ENCODE measurements at places on chromosomes 16 and 17.

DNA sequence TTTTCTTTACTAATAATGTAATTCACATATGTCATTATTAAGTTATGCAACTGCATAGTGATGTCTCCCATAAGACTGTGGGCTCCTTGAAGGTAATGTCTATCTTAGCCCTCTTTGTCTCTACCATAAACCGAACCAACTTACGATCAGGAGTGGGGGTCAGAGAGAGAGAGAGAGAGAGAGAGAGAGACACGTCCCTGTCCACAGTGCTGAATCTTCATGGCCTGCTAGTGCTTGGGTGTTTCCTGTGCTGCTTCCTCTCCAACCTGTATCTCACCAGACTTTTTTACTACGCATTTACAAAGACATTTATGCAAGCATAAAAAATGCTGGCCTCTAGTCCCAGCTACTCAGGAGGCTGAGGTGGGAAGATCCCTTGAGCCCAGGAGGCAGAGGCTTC is 52.2 kb upstream of the HAPSTR1 start:
- DNase-seq = no peak

- DNase-seq = no peak
Observed at GRCh38 chr17:13640551-13640950, 38.8 kb upstream of the HS3ST3A1 start.

DNA sequence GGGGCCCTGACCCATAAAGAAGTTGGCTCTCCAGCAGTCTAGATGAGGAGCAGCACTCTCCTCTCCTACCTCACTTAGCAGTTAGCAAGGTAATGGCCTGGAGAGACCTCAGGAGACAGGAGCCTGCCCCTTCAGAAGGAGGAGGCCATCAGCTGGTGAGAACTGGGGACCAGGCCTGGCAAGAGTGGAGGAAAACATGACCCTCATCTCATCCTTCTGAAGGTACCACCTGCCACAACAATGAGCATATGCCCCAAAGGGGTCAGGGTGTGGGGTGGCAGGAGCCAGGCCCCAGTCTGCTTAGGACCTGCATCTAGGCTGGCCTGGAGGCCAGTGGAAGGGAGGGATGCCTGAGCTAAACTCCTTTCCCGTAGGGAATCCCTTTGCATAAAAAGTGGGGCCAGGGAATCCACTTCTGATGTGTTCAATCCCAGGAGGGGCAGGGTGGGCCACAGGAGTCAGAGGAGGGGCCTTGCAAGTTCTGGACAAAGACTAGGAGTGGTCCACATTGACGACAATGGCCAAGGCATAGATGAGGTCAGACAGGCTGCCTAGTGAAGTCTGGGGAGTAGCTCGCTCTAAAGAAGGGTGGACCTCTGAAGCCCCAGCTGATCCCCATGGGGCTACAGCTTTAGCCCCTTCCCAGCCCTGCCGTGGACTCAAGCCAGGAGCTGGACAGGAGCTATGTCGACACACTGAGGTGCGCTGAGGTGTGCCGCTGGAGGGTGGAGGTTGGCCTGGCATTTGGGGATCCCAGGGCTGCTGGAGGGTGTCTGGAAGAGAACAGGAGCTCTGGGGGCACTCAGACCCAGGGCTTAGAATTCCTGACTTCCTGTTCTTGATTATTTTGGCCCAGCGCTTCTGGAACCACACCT is 986 bp downstream of the SEBOX start:
- DNase-seq = no peak

- DNase-seq = no peak
Observed at GRCh38 chr16:65624666-65625065, 502.8 kb upstream of the CDH11 start.

DNA sequence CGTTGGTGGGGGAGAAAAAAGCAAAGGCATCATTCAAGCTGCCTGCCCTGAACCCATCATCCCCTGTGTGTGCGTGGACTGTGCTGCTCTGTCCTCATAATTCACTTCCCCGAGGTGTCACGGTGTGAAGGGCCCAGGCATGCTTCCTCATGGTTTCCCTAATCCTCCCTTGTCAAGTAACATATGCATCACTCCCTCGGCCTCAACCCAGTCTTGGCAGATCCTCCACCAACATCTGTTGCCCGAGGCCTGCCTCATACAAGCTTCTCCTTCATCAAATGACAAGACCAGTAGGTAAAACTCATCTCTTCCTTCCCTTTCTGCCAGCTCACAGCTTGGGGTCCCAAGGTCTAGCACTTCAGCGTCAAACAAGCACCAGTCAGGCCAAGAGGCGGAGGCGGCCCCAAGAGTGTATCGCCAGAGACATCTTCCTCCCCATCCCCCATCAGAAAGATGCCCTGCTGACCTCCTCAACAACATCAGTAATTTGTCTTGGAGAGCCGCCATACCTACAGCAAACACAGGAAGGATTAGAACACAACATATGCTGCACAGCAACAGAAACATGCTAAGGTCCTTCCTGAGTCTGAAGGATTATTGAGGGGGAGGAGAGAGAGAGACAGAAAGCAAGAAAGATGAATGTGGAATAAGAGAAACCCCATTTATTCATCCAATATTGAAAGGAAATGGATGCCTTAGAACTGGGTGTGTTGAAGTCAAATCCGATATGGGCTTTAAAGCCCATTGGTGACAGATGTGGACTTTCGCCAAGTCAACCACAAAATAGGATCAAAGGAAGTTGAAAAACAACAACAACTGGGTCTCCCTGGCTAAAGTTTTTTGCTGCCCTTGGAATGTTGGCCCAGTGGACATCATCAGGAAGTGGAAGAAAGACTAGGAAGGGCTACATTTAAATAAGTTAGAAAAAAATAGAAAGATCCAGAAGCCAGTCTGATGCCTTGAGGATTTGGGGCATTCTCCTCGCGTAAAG is 38.4 kb downstream of the SOX9 start:
- DNase-seq = no peak

GRCh38 chr17:4733073-4733531 is 1.9 kb downstream of the MED11 start:
- DNase-seq = no peak

DNA sequence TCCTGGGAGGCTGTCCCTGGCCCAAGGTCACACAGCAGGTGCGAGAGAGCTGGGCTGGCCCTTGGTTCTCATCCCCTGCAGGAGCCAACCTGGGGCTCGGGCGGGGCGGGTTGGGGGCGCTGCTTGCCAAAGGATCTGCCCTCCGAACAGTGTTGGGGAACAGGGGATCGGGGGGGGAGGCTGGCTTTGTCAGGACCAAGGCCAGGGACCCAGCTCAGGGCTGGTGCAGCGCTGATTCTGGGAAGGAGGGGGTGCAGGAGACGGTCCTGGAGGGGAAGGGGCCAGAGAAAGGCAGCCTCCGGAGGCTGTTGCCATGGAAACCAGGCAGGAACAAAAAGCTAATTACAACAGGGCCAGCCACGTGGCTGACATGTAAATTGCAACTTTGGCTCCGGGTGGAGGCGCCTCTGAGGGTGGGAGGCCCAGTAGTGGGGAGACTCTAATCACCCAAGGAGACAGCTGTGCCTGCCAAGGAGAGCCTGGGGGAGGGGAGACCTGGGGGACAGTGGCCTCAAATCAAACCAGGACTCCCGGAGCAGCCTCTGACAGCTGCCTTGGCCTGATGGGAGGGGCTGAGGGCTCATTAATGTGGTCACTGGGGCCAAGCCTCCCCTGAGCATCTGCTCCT is 1.3 kb downstream of the TUBB3 start:
- DNase-seq = peak; percentile 37

- peak; percentile 83 for DNase-seq
Observed at GRCh38 chr17:80260069-80260535, 550 bp upstream of the RNF213 start.

DNA sequence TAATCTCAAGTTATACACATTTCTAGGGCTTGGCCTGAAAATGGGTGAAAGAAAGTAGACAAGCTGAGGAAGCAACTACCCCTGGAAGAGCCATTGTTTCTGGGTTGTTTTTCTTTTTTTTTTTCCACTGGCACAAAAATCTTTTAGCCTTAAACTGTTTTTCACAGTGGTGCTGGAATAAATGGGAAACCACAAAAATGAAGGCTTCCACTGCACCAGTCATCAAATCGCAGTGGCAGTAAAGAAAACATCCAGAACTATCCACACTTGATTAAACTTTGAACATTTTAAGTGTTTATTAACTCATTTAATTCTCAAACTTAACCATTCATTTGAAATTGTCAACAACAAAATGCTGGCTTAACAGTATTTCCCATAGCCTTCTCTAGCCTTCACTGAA is 14.3 kb downstream of the CMTM4 start:
- no peak for DNase-seq

- DNase-seq = peak; percentile 85
Observed at GRCh38 chr17:76382803-76383545, 1.4 kb upstream of the SPHK1 start.

- DNase-seq = no peak
Observed at GRCh38 chr16:50207652-50208051, 54.5 kb downstream of the TENT4B start.

GRCh38 chr17:48283411-48283810 is 146.6 kb downstream of the SKAP1 start:
- DNase-seq = no peak

DNA sequence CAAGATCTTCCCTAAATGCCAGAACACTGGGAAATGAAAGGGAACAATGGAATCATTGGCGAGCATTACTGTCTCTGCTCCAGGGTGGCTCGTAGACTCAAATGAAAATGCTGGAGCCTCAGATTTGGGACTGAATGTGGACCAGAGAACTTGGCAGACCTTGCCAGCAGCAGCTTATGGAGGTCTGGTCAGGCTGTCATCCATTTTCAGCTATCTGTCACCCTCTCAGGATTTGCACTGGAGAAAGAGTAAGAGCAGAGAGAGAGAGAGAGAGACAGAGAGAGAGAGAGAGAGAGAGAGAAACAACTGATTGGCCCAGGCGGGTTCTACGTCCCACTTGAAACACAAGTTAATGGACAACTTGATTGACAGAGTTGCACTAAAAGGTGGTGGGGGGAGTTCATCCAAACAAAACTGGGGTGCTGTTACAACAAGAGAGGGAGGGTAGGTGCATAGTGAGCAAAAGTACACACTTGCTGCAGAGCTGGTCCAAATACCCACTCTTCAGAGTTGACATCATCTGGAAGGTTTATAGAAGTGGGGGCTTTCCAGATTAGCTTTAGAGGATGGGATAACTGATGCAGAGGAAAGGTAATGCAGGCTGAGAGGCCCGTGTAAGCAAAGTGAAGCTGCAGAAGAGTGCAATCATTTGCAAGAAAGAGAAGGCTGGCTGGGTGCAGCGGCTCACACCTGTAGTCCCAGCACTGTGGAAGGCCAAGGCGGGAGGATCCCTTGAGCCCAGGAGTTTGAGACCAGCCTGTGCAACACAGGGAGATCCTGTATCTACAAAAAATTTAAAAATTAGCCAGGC is 16.5 kb upstream of the NSMCE1 start:
- no peak for DNase-seq

DNA sequence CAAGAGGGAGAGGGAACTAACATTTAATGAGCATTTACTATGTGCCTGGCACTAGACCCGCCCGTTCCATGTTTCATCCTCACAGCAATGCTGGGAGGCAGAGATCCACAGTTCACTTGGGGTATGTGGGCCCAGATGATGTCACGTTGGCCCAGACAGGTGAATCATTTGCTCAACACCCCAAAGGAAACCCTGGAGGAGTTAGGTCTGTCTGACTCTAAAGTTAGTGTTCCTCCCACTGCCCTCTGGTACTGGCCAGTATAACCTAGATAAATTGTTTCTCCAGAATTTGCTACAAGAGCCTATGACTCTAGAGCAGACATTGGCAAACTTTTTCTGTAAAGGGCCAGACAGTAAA is 164.6 kb downstream of the VPS53 start:
- DNase-seq = no peak

- no peak for DNase-seq
Observed at GRCh38 chr17:61656721-61657217, 65.8 kb upstream of the NACA2 start.

DNA sequence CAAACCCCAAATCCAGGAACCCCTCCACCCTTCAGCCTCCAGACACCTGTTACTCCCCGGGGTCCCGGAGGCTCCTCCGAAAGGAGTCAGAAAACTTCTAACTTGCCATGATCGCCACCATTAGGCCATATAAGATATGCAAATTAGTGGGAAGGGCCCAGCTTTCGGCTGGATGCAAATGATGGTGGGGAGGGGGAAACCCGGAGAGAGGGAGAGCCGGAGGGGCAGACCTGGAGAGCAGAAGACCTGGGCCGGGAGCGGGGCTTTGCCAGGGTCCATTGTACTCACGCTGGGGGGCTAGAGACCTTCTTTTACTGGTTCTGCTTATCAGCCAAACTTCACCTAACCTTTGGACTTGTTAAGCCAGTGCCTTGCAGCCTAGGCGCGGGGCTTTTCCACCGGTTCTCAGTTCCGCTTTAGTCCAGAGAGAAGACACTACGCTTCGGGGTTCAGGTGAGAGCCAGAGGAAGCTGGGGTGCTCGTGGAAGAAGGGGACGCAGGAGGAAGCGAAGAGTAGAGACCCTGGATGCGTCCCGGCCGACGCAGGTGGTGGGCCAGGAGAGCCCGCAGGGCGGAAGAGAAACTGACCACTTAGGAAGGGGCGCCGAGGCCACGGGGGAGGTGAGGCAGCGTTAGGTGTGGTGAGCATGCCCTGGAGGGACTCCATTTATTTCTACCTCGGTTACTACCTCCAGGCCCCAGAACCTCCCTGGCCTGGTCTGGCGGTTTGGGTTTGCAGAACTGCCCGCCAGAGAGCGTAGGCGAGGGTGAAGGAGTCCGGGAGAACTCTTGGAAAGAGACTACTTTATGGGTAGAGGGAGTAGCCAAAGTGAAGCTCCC is at the start of gene HNF1B:
Gene HNF1B, minus strand, starts transcription at position 99 of the 840 bp plus-strand sequence. CDS start 175 bp downstream, outside the sequence.
- peak; percentile 33 for DNase-seq

GRCh38 chr17:38583828-38584349 is 21.9 kb downstream of the SRCIN1 start:
- DNase-seq = no peak

- peak; percentile 71 for DNase-seq
Observed at GRCh38 chr17:46979147-46979863, at the start of gene RPRML. TSS of gene RPRML (minus strand) at chr17:46979253. CDS start at chr17:46979007, 246 bp downstream.

GRCh38 chr17:1997289-1997926 is 27.7 kb downstream of the RTN4RL1 start:
- no peak for DNase-seq

GRCh38 chr17:15031975-15032374 is 233.2 kb downstream of the PMP22 start:
- DNase-seq = no peak

DNA sequence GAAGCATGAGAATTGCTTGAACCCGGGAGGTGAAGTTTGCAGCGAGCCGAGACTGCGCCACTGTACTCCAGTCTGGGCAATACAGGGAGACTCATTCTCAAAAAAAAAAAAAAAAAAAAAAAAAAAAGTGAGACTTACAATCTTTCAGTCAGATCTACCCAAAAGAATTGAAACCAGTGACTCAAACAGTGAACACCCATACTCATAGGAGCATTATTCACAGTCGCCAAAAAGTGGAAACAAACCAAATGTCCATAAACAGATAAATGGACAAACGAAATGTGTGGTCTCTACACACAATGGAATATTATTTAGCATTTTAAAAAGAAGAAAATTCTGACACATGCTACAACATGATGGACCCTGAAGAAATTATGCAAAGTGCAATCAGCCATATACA is 9.1 kb upstream of the SCNN1B start:
- DNase-seq = no peak

Measured in stimulated activated CD4-positive, alpha-beta T cell treated with anti-CD3 and anti-CD28 coated beads, Interleukin-15, amount 100 ng/mL, for 24 hours (primary cell).